ENCODE measurements at places on chromosomes 16 and 17.

GRCh38 chr17:38735161-38735997 is 5.2 kb downstream of the CISD3 start:
- peak; percentile 71 for DNase-seq

GRCh38 chr16:59210955-59211541 is 476.9 kb upstream of the GOT2 start:
- DNase-seq = no peak

DNA sequence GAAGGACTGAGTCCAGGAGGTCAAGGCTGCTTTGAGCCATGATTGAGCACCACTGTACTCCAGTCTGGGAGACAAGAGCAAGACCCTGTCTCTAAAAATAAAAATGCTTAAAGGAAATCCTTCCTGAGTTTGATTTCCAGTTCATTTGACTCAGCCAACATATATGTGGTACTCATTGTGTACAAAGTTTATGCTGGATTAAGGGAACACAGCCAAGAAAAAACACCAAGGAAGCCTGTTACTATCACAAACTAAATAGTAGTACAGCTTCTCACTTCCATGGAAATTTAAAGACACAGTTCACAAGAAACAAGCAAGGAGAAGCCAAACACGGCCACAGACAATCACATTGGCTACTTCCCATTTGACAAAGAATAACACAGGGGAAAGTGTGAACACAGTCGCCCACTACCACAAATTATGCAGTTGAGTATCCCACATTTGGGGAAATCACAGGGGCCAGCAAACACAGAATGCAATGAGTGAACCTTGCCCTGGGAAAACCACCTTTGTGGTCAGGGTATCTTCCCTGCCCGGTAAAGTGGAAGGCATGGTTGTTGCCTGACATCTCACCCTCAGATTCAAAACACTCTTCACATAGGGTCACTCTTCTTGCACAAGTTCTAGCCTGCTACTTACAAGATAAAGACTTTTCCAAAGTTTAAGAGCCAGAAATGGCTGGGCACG is 14.5 kb downstream of the TEX14 start:
- no peak for DNase-seq

DNA sequence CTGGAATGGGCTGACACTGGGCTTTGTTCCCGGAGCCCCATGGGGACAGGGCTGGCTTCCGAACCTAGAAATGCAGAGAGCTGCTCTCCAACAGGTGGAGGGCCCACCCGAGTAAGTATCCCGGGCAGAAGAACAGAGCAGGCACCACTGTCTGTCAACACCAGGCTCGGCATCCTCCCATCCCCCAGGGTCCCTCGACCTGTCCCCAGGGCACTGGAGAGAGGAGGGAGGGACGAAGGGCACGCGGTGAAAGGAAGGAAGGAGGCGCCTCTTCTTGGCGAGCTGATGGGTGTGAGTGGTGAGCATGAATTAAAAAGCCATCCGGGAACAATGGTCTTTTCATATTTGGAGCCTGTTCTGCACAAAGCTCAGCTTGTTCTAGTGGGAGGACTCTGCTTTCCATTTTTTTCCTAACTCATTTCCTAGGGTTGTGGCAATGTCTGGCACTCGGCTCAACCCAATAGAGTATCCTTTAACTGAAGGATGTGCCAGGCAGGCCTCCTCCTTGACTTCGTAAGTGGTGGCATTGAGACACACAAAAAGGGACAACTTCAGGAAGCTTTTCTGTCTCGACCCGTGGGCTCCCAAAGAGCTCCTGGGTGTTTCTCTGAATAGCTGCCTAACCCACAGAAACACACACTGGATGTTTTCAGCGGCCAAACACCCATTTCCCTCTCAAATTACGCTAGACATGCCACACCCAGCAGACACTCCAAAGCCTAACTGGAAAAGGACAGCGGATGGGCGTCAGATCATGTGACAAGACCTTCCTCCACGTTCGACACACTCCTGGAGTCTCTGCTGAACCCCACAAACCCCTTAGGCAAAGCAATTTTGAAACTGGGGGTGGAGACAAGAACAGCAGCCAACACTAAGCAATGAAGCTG is 47.7 kb downstream of the ZFHX3 start:
- DNase-seq = no peak

- DNase-seq = no peak
These were observed 148.4 kb downstream of the PITPNC1 start for GRCh38 chr17:67525239-67526135.
